CD4-positive, alpha-beta T cell (primary cell): ENCODE measurements at places on chromosomes 2 and 18. TPM values are rescaled to one million over a fixed set of nuclear protein-coding genes. Genes with fewer than 3 reads are reported as not detected.

The MEP1B gene
- not detected for total RNA-seq

- DNase-seq, result no peak
These were observed 91.2 kb downstream of the NCKAP5 start for GRCh38 chr2:133476931-133477615.

The KCNJ3 gene
- not detected for total RNA-seq

DNA sequence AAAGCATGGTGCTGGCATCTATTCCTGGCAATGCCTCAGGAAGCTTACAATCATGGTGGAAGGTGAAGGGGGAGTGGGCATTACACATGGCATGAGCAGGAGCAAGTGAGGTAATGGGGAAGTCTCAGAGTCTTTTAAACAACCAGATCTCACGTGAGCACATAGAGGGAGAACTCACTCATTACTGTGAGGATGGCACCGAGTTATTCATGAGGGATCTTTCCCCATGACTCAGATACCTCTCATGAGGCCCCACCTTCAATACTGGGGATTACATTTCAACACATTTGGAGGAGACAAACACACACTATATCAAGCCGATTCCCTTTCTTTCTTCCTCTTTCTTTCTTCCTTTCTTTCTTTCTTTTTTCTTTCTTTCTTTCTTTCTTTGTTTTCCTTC, 47.9 kb upstream of the FANCL start:
- no peak for DNase-seq

- no peak for DNase-seq
These were observed 387.6 kb downstream of the FIGN start for GRCh38 chr2:163347982-163348856.

The CDH20 gene
- total RNA-seq, result 0.39 TPM

DNA sequence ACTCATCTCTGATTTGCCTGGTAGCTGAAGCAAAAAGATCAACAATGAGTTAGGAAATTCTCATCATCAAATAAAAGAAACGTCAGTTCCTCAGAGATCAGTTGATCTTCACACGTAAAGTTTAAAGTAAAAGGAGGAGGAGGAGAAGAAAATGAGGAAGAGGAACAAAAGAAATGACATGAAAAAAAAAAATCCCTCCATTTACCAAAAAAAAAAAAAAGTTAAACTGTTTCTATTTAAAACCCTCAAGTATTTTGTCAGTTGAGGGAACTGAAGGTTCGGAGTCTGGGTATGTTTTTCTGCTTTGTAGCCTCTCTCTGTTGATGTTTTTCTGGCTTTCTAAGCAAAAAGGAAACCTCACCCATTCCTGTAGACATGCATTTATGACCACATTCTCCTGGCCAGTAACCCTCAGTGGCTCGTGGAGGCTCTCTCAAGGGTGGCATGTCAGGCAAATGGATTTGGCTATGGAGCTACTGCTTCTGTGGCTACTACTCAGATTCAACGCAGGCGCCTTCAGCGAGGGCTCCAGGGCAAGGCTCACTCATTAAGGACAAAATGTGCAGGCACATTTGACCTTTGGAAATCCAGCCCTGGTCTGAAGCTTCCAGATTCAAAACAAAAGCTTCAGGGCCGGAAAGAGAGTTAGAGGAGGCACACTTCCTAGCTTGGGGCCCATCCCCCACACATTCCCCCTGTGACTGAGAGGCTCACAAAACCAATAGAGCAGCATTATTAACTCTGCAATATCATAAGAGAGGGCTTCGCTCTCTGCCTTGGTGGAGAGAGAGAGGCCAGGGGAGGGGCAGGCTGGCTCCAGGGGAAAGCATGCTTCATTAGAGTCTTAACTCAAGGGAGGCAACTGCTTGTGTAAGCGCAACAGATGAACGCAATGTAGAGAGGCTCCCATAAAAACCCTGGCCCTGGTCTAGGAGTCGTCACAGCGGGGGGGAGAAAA, 22.3 kb downstream of the KLF7 start:
- DNase-seq, result peak; percentile 60

The GALR1 gene
- not detected for total RNA-seq

The C2orf78 gene
- not detected for total RNA-seq

DNA sequence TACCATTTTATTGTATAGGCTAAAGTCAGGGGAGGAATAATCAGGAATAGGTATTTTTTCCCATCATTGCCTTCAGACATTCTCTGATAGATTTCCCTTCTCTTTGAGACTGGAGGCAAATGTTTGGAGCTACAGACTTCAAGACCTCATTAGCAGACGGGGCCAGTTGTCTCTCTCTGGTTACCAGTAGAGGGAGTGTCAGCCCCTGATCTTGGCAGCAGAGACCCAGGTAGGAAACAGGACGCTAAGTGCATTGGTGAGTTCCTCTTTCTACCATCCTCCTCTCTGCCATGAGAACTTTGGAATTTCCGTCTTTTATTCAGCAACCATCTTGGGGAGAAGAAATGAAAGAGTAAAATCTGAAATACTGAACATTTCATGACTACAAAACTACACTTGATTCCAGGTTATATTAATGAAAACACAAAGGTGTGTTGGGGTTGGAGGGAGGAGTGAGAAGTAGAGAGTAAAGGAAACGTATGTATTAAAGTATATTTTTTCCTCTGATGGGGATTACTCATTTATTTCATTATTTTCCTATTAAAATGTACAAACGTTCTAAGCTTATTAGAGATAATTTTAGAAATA, 186.2 kb upstream of the GCFC2 start:
- no peak for DNase-seq

The ANKRD36B gene
- 48.5 TPM for total RNA-seq

- no peak for DNase-seq
These were observed 625.6 kb downstream of the EPHA4 start for GRCh38 chr2:220946552-220946951.

- DNase-seq, result no peak
These were observed 31.3 kb upstream of the CDCA7 start for GRCh38 chr2:173323371-173323770.

DNA sequence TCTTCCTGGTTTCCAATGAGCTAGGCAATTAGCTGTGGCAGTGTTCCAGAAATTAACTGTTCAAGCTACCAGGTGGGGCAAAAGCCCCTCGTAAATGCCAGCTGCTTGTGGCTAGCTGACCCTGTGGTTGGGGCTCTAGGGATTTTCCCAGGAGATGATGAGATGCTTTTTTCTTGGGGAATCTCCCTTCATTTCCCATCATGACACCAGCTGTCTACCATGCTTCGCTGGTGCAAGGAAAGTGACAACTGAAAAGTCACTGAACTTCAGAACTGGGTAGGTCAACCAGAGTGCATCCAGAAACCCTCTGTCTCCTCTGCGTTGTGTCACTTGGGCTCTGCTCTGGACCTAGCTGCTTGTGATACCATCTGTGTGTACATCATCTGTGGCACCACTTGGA, 386.5 kb upstream of the DCC start:
- no peak for DNase-seq

GRCh38 chr2:207511851-207512250, 17.9 kb upstream of the CREB1 start:
- no peak for DNase-seq

- DNase-seq, result no peak
These were observed 86.1 kb downstream of the TNS1 start for GRCh38 chr2:217916504-217917254.

DNA sequence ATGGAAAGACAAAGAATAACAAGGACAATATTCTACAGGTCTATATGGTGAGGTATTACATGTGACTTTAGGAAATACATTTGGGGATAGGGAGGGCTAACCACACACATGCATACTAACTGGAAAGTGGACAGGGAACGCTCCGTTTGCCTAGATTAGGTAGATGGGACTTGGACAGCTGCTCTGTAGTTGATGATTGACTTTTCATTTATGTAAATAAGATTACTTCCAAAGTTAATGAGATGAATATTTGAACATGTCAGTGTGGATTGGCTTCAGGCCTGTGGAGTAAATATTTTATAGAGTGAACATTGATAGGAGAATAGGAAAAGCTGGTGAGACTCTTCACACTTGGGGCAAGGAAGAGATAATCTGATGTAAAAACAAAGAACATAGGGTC, 142.0 kb downstream of the NCK2 start:
- DNase-seq, result no peak

DNA sequence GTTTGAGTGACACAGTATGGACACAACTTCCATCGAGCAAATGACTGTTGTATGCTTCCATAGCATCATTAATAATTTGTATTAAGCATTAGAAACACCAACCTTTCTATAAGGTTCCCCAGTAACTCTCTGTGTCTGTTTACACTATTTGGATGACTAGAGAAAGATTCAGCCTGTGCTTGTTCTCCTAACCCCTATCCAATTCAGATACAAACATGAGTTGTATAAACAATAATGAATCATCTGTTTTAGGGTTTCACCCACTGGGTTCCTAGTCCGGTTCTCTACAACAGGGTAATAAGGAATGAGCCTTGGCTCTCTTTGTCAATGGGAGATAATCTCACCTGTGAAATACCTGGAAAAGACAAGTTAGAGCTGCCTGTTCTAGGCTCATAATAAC, 894.1 kb upstream of the PIK3C3 start:
- no peak for DNase-seq

GRCh38 chr2:113015655-113016054, 10.4 kb downstream of the IL36A start:
- DNase-seq, result no peak

DNA sequence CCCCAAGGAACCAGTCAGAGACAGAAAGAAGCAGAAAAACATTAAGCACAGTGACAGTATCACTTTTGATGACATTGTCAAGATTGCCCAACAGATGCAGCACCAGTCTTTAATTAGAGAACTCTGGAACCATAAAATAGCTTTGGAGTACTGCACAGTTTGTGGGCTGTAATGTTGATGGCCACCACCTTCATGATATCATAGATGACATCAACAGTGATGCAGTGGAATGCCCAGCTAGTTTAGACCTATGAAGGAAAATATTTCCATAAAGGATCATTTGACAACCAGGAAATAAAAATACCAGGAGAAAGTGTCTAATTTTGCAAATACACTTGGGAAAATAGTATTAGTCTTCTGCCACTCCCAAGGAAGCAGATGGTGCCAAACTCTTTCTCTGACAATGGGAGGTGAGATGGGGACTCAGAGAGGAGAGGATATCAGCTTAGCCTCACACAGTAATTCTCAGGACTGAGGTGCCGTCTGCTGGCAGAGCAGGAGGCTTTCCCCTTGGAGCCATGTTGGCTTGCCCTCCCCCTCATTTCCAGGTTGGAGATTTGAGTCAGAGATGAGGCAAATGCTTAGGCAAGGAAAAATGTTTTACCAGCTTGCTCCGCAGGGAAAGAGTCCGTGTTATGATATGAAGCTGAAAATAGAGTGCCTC, 107.5 kb upstream of the CELF4 start:
- no peak for DNase-seq

DNA sequence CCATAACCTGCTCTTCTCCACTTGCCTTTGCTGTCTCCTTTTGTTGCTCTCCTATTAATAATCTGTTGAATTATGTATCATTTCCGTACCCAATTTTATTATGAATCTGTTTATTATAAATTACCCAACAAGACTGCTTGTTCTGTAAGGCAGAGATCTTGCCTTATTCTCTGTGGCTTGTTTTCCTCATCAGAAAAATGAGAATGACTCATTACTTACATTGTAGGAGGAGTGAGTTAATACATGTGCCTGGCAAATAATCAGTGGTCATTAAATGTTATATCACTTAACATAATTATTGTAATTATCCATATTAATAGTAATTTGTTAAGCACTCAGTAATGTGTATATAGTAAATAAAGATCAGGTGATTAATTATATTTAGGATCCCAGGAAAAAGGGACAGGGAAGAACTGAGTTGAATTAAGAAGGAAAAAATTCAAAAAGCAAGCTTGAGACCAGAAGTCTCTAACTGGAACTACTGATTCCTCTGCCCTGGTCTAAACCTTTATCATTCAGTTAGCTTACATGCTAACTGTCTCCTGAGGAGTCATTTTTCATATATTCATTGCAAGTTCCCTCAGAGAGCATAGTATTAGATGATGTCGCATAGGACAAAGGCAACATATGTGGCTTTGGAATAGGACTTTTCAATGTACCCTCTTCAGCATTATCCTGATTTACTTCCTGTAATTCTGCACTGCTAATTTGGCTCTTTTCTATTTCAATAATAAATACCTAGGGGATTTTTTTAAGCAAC, 335.7 kb downstream of the GALNT13 start:
- no peak for DNase-seq

The CTNNA2 gene
- not detected for total RNA-seq

GRCh38 chr2:158011055-158011771, 90.5 kb upstream of the UPP2 start:
- DNase-seq, result no peak

DNA sequence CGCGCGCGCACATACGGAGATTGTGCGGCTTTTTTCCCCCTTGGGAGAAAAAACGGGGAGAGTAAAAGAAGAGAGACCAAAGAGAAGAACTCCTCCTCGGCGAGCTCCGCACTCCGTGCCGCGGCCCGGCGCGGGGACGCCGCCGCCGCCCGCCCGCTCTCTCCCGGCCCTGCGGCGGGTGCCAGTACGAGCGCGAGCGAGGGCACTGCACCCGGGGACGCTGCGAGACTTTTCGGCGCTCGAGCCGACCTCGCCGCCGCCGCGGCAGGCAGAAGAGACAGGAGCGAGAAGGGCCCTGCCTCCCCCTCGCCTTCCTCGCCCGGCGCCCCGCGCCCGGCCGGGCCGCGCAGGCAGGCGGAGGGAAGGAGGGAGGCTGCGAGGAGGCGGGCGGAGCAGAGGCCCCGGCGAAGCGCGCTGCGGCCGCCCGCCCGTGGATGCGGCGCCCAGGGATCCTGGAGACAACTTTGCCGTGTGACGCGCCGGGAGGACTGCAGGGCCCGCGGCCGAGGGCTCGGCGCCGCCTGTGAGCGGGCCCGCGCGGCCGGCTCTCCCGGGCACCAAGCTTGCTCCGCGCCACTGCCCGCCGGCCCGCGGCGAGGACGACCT, 857 bp upstream of the INHBB start:
- DNase-seq, result no peak

GRCh38 chr2:115208493-115209164, 766.2 kb downstream of the DPP10 start:
- no peak for DNase-seq

The FBXO36 gene
- total RNA-seq, result 0.84 TPM

DNA sequence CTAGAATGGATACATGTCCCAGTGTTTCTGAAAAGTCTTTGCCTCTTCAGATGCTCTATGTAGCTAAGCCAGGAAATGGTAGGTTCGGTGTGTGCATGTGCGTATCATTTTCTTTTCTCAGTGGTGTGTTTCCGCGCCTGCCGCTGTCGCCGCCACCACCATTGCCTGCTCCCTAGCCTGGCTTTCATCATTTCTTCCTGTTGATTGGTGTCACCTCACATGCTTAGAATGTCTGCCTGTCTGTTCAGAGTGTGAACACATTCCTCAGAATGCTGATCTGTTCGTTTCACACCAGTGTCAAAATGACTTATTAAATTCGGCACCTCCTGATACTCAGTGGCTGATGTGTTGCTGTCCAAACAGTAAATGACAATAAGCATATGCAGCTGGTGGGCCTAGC, 255.2 kb upstream of the SPRED2 start:
- no peak for DNase-seq

DNA sequence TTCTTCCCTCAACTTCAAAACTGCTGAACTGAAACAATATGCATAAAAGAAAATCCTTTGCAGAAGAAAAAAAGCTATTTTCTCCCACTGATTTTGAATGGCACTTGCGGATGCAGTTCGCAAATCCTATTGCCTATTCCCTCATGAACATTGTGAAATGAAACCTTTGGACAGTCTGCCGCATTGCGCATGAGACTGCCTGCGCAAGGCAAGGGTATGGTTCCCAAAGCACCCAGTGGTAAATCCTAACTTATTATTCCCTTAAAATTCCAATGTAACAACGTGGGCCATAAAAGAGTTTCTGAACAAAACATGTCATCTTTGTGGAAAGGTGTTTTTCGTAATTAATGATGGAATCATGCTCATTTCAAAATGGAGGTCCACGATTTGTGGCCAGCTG, 8.4 kb downstream of the HOXD8 start:
- no peak for DNase-seq
